ENCODE measurements at places on chromosomes 5 and 9.

DNA sequence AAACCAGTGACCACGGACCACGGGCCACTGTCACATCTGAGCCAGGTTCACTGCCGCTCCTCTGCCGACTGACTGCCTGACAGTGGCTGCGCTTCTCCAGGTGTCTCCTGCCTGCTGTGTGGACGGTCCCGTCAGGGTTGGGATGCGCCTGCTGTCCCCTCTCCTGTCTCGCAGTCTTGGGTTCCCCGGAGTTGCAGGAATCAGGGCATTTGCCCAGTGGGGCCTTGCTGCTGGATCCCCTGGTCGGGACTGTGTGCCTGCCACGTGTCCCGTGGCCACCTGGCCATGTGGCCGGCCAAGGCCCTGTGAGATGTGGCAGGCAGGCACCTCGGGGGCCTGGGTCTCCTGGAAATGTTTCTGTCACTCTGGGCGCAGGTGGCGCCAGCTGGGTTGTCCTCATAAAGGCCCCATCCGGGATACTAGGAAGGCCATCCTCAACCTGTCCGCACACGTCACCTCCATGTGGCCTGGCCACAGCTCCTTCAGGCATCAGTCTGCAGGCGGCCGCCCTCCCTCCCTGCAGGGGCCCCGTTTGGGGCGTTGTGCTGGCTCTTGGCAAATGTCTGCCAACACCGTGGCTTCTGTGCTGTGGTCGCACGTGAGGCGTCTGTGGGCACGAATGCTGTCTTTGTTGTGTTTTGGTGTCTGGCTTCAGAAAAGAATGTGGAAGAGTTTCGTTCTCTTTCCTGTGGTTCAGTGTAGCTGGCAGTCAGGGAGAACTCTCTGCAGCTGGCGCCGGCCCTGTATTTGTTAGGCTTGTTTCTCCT, 6.4 kb upstream of the TOR4A start:
- DNase-seq = no peak

DNA sequence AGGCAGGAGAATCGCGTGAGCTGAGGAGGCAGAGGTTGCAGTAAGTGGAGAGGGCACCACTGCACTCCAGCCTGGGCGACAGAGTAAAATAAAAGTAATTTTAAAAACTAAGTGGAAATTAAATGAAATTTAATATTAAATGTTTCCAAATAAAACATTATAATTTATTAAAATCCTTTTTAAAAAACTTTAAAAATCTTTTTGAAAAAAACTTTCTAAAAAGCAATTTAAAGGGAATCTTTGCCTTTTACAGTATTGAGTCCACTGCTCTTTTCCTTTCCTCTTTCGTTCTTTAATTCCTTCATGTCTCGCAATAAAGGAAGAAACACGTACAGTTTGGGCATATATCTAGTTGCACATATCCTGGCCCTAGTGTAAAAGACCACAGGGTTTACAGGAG, 77.8 kb upstream of the DMRT1 start:
- DNase-seq = no peak

DNA sequence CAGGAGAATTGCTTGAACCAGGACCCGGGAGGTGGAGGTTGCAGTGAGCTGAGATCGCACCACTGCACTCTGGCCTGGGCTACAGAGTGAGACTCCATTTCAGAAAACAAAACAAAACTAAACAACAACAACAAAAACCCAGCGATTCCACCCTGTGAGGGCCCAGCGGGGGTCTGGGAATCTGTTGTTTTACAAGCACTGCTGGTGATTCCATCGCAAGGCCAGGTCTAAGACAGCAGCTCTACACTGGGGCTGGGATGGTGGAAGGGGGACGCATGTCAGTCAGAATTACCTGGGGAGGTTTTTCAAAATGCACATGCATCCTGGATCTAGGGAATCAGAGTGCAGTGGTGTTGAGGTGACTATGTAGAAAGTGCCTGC, 90.9 kb downstream of the ANKRD55 start:
- no peak for DNase-seq

DNA sequence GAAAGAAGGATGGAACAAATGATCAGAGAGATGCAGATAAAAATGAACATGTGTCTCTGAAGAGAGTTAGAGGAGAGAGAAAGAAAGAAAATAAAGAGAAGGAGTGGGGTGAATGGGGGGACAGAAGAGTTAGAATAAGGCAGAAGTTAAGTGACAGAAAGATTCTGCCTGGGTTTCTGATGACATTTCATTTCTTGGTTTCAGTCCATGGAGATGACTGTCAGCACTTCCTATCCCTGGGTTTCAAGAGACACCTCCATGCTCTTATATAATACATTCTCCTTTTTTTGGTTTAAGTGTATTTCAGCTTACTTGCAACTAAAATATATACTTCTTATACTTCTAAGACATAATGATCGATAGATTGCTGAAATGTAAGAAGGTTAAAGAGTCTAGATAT, 213.0 kb upstream of the IL12B start:
- DNase-seq = no peak

GRCh38 chr9:90680534-90680933, 37.9 kb upstream of the DIRAS2 start:
- DNase-seq = no peak

DNA sequence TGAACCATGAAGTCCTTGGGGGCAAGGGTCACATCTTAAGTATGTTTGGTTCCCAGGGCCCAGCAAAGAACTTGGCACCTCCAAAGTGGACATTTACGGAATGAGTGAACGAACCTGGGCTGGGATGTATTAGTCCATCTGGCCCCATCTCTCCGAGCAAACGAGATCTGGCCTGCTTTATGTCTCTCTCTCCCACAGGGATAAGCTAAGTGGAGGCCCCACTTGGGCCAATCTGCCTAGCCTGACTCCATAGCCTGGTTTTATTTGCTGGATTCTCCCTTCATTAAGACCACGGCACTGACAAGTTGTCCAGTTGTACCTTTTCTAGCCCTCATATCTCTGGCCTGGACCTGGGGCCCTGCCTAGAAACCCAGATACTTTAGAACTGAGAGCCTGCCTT, 2.1 kb downstream of the TTLL11 start:
- DNase-seq = no peak

DNA sequence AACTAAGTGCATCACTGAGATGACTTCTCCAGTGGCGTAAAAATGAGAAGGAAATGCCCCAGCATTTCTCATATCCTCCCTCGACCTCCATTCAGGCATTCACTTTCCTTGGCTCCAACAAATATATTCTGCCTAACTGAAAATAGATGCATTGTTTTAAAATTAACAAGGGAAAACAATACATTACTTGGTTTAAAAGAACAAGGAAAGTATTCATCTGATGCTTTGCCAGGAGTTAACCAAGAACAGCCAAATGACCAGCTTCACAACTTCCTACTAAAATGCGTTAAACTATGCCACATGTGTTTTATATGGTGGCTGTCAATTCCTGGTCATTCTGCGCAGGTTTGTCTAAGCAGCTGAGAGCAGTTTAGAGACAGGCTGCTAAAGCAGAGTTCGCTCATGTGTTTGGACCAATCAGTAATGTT, 121.4 kb downstream of the GNAQ start:
- DNase-seq = no peak

DNA sequence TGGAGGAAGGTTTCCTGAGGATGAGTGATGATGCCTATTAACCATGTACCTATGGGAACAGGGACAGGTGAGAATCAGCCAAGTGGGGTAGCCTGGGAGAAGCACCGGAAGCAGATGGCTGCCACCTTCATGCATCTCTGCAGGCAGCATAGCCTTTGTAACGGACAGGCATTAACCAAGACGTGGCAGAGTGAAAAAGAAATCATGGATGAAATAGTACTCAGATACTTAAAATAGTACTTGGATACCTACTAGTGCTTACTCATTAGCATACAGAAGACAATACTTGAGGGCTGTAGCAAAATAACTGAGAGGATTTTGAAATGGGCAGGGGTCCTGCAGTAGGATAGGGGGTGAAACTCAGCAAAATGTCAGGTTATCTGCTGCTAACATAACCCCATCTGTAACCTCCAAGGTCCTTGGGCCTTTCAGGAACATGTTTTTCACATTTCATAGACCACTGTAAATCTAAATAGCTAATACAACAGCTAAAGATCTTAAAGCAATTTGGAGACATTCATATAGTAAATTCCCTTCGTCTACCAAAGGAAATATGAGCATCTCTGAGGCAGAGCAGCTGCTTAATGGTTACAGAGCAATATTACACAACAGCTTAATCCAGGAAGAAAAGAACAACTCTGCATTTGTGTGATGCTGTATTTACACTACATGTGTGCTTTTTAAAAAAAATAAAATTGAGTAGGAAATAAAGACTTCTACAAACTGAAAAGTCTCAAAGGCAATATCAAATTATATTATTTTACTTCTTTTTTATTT, 154.3 kb downstream of the NFIB start:
- DNase-seq = no peak

GRCh38 chr9:106286249-106286648, 576.7 kb upstream of the ZNF462 start:
- DNase-seq = no peak

- no peak for DNase-seq
Measured at GRCh38 chr5:59178482-59178881, 595.6 kb downstream of the RAB3C start.

DNA sequence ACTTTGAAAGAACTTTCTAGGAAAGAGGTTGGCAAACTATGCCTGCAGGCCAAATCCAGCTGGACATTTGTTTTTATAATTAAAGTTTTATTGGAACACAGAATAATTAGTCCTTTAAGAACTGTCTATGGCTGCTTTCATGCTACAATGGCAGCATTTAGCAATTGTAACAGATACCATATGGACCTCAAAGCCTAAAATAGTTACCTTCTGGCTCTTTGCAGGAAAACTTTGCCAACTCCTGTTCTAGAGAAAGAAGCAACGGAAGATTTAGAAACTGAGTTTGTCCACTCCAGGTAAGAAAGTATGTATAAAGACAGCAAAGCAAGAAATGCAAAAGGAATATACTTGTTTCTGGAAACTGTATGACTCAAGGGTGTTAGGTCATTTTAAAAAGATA, 281.7 kb upstream of the TRPM3 start:
- no peak for DNase-seq

GRCh38 chr9:73143711-73144328, 7.8 kb upstream of the ANXA1 start:
- no peak for DNase-seq

GRCh38 chr9:83027153-83027891, 35.6 kb downstream of the RASEF start:
- no peak for DNase-seq

GRCh38 chr5:150734579-150735384, 24.0 kb downstream of the DCTN4 start:
- DNase-seq = no peak

DNA sequence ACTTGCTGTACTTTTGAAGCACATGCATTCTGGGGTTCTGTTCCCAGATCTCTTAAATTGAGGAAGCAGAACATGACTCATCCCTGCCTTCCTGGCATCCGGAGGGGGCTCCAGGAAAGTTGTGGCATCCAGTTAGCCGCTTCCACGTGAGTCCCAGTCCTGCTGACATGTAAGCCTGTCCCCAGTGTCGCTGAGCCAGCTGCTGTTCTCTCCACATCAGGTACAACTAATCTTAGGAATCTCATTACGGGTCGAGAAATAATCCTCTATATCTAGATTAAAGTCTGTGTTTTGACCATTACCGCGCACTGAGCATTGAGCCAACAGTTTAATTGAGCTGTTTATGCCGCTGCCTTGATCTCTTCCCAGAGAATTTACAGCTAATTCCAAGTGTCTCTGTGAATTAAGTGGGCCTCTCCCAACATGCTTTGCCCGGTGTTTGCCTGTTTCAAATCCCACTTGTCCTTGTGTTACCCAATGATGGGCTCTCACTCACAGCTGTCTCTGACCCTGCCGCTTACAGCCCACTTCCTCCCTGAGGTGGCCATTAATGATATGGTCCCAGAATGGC, 10.5 kb upstream of the SHB start:
- DNase-seq = no peak

- no peak for DNase-seq
Measured at GRCh38 chr5:125750147-125750860, 672.9 kb upstream of the GRAMD2B start.

- DNase-seq = no peak
Measured at GRCh38 chr9:117492476-117492875, 77.6 kb upstream of the ASTN2 start.

DNA sequence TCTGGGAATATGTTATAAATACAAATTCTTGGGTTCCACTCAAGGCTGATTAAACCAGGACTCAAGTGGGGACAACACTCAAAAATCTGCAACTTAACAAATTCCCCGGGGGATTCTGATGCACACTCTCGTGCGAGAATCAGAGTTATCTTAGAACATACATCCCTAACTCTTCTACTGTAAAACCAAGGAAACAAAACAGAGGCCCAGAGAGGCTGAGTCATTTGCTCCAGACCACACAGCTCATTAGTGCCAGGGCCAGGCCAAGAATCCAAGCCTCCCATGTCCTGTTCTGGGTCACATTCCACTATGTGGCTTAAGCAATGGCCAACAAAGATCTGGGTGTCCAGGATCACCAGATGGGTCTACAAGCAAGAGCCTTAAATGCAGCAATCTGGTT, 166.0 kb downstream of the ADAMTS12 start:
- DNase-seq = no peak

- no peak for DNase-seq
Measured at GRCh38 chr5:36772276-36773140, 104.1 kb upstream of the NIPBL start.

GRCh38 chr9:130447193-130447816, 2.5 kb downstream of the ASS1 start:
- no peak for DNase-seq

- no peak for DNase-seq
Measured at GRCh38 chr9:117704024-117704575, at the start of gene TLR4. Gene TLR4 (plus strand): TSS chr9:117704403. CDS start chr9:117704473, 70 bp downstream.

GRCh38 chr9:29730163-29730562, 2156.9 kb upstream of the C9orf72 start:
- no peak for DNase-seq

DNA sequence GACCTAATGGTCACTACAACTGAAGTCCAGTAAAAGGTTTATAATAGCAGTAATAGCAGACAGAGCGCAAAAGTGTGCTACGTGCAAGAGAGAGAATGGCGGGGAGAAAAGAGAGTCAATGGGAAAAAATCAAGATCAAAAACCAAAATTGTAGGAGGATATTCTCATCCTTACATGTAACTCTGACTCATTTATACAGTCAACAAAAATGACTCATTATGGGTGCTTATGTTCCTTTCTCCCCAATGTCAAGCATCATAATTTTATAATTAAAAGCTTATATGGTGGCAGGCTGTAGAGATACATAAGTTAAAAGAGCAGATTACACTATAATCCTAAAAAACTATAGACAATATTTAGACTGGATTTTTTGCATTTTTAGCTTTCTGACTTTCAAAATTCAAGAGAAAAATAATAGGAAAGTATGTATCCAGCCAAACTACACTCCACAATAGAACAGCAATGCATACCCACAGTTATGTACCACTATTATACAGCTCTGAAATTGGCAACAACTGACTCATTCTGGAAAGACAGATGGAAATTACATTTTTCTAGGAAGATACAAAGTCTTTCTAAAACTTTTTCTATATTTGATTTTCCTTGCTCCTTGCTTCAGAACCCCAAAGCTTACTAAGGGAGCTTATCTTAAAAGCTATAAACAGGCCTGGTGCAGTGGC, 78.4 kb downstream of the PLPP1 start:
- DNase-seq = no peak

Measured in progenitor cell of endocrine pancreas (in vitro differentiated cells).